ENCODE measurements at places on chromosomes 5 and 9.

DNA sequence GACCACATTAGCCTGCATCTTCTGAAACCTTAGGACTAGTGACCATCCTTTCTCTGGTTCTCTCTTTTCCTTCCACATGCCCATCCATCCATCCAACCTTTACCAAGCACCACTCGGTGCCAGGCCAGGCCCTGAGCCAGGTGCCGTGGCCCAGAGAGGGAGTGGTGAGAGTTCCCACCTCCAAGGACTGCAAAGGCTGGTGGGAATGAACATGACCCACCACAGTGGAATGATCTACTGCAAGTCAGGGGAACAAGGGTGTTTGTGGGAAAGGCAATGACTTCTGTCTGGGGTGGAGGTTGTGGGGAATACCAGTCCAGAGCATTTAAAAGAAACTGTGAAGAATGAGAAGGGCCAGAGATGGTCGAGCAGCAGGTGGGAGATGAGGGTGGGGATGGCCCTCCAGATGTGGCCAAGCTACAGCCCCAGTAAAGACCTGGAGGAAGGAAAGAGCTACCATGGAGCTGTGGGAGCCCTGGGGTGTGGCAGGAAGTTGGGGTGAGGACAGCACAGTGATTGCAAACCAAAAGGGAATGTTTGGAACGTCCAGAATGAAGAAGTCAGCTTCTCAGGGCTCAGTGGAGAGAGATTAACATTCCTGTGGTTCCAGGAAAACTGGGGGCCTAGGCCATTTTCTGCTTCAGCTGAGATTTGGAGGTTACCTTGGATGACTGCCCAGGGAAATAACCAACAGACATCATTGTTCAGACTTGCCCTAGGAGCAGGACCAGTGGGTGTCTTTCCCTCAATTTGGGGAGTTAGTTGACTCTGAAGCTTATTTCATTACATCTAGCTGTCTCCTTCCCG, 30.7 kb upstream of the CORO2A start:
- DNase-seq, result no peak

GRCh38 chr5:128626536-128627090, 88.6 kb upstream of the FBN2 start:
- DNase-seq, result no peak

DNA sequence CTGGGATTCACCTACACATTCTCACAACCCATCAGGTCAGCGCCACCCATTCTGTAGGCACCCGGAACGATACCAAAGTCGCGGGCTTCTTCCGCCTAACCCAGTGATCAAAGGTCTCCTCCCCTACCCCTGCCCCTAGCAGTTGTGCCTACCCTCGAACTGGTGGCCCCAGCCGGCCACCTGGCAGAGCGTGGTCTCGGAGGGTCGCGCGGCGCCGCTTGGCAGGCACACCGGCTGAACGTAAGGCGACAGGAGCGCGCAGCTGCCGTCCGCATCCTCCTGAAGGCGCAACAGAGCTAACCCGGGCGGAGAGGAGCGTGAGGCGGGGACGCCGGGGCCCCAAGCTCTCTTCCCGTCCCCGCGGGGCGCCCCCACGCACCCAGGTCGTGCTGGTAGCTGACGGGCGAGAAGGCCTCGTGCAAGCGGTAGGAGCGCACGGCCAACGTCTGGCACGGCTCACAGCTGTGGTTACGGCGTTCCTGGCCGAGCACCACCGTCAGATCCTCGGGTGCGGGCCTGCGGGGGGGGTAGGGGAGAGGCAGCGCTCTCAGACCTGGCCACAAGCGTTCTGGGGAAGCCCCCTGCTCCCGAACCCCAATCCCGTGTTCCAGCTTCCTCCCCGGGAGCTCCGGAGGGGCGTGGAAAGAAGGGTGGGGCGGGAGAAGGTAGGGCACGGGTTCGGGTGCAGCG, 2.8 kb upstream of the PFN3 start:
- DNase-seq, result no peak

GRCh38 chr5:132840313-132840712, 9.9 kb upstream of the SHROOM1 start:
- DNase-seq, result no peak

DNA sequence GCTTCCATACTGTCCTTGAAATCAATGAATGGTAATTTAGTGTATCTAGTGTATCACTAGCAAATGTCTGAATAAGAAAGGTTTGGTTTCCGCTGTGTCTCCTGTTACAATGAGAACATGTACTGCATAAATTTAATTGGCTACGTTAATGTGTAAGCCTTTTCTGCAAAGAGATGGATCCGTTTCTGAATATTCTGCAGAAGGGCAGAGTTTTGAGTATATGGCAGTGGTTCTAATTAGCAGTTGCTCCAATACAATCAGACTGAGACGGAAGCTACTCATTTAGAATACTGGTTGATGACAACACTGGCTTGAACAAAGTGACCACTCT, 555 bp upstream of the PCDHGC4 start:
- no peak for DNase-seq

DNA sequence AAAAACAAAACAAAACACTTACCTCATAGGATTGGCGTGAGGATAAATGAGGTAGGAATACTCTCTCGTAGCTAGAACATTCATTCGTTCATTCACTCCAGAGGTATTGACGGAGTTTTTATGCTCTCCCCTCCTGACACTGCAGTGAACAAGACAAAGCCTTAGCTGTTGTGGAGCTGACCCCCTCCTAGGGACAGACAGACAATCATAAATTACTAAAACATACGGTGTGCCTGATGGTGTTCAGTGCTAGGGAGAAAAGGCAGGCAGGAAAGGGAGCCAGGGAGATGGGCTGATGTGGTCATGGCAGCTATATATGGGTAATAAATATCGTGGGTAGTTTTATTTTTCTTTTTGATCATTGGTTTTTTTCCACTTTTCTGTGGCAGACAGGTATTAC, 5.7 kb upstream of the BRD3 start:
- no peak for DNase-seq

- no peak for DNase-seq
These were observed 37.1 kb downstream of the PRDM6 start for GRCh38 chr5:123125962-123126732.

GRCh38 chr9:126623667-126624478, 10.1 kb downstream of the LMX1B start:
- no peak for DNase-seq

GRCh38 chr5:14896131-14896530, 24.6 kb upstream of the ANKH start:
- DNase-seq, result no peak

GRCh38 chr5:78903861-78904260, 81.2 kb downstream of the ARSB start:
- no peak for DNase-seq

GRCh38 chr9:34328500-34328986, 525 bp downstream of the KIF24 start:
- no peak for DNase-seq

GRCh38 chr9:81819859-81820546, 108.2 kb upstream of the SPATA31D4 start:
- DNase-seq, result no peak

GRCh38 chr9:111645806-111646205, 14.7 kb downstream of the DNAJC25 start:
- DNase-seq, result no peak

GRCh38 chr5:142245786-142246185, 79.0 kb downstream of the SPRY4 start:
- no peak for DNase-seq

DNA sequence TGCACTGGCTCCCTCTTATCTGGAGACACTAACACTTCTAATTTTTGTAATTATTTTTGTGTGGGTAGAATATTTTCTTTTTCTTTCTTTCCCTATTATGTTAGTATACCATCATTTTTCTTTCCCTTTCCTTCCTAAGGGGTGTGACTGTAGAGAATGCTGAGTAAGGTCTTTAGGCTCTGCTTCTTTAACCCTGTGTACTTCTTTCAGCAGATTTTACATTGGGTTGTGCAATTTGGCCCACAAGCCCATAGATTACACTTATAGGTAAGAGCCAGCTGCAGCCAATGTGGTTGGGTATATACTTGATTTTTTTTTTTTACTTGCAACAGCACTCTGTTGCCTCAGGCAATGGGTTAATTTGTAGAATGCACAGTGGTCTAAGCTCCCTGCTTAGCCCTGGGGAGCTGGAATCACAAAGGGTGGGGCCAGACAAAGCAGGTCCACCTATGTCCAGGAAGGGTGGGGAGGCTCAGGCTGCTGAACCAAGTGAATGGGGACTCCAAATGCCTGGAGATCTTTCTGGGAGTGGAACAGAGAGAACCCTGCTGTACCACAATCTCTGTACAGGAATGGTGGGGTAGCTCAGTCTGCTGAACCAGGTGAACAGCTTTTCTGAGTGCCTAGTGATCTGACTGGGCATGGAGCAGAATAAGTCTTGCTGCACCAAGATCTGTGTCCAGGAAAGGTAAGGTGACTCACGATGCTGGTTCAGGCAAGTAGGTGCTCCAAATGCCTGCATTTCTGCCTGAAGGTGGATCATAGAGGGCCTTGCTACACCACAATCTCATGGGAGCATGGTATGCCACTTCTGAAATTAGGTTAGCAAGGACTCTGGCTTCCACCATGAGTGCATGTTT, 64.9 kb downstream of the SLC25A46 start:
- DNase-seq, result no peak

GRCh38 chr5:140219068-140219991, 44.3 kb downstream of the CYSTM1 start:
- no peak for DNase-seq

DNA sequence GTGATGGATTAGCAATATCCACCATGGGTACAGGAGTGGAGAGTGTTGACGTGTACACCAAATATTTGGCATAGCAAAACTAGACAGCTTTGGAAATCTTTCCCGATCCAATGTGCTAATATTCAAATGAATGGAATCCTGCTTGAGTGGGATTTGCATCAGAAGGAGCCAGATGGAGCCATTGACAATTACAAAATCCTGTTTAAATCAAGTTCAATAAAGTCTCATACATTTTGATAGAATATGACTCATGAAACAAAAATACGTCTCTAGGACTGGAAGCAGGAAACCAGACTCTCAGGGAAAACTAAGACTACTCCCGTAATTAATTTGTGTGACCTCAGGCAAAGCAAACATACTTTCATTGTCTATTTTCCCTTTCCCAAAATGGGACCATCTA, 13.0 kb downstream of the TNC start:
- DNase-seq, result no peak

- no peak for DNase-seq
These were observed 20.0 kb downstream of the MORN5 start for GRCh38 chr9:122179690-122180074.

DNA sequence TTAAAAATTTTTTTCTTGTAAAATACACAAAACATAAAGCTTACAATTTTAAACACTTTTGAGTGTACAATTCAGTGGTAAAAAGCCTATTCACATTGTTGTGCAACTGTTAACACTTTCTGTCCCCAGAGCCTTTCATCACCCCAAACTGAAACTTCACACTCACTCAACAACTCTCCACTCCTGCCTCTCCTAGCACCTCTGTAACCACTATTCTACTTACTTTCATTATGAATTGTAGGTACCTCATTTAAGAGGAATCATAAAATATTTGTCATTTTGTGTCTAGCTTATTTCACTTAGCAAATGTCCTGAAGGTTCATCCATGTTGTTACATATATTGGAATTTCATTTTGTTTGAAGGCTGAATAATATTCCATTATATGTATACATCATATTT, 4.3 kb upstream of the ZNF510 start:
- no peak for DNase-seq

DNA sequence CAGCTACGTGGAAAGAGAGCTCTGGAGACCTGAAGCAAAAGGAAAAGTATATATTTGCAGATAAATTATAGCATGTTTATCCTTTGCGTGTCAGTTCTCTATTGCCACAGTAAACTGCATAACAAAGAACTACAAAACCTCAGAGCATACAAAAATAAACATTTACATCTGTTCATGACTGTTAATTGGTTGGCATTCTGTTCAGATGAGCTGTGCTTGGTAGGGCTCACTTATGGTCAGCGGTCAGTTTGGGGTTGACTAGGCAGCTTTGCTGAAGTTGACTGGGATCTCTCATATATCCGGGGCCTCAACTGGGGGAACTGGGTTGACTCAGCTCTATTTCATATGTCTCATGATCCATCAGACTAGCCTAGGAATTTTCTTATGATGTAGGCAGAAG, 257.7 kb downstream of the TLE1 start:
- DNase-seq, result no peak

- DNase-seq, result no peak
These were observed 1.5 kb downstream of the GARIN3 start for GRCh38 chr5:157164521-157164920.

DNA sequence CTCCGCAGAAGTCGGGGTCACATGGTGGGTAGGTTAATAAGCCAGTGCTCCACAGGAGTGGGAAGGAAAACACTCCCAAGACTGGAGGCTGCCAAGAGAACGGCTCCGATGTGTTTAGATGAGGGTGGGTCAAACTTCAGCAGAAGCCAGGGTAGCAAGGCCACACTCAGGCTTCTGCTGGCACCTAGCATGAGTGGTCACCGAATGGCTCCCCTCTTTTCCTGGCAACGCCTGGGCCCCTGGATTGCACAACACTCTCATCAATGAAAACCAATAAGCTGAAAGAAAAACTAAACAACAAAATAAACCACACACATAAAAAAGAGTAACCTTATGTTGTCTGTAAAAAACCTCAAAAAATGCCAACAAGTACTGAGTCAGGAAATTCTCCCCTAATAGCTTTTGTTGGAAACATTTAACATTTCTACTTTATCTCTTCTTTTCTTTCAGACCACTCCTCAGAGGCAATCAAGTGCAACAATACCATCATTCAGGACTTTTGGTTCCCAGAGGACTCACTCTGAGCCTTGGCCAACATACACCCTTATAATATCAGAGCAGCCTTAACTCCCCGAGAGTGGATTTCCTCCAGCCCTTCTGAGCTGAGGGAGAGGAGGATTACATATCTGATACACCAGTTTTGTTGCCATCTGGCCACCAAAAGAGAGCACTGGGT, 279.9 kb downstream of the ENC1 start:
- DNase-seq, result no peak

DNA sequence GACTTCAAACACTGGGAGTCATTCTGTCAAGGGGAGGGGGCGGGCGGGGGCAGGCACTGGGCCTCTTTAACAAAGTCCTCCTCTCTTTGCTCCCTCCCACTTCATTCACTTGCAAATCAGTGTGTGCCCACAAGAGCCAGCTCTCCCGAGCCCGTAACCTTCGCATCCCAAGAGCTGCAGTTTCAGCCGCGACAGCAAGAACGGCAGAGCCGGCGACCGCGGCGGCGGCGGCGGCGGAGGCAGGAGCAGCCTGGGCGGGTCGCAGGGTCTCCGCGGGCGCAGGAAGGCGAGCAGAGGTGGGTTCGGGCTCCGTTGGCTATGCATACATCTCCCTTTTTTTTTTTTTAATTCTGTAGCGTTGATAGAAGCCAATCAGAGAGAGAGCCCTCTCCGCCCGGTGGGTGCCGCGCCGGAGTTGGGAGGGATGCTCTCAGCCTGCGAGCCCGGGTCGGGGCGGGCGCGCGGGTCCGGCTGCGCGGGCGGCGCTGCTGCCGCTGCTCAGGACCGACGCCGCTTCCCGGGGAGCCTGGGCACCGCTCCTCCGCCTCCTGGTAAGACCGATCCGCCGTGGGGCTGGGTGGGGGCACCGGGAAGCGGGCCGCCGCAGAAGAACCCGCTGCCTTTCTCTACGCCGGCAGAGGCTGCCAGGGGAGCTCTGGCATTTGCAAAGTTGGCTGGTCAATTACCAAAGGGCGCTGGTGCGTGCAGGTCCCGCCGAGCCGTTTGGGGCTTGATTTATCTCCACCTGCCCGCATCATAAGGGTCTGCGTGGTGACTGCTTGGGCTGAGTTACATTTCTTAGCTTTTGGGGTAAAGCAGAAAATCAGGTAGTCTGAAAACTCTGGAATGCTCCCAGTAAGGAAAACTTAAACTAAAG, at the start of gene CDH6:
Gene CDH6 (plus strand): TSS at position 96 of the 877 bp plus-strand sequence. CDS start 73,788 bp downstream, outside the sequence.
- DNase-seq, result no peak
